ENCODE measurements at places on chromosomes 4 and X.

DNA sequence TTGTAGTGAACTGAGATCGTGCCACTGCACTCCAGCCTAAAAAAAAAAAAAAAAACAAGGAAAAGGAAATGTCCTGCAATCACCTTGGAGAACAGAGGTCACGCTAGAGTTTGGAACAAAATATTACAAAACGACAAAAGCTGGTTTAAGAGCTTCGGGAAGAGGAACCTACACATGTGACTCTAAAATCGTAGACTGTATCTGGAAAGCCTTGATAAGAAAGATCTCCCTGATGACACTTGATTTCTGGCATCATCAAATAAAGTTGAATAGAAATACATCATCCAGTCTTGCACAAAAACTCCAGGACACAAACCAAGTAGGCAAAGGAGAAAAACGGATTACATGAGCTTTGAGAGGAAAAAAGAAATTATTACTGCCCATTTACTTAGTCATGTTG, 31.1 kb upstream of the DOCK11 start:
- DNase-seq = no peak

- no peak for DNase-seq
Observed at GRCh38 chr4:15501941-15502340, 32.3 kb downstream of the CC2D2A start.

DNA sequence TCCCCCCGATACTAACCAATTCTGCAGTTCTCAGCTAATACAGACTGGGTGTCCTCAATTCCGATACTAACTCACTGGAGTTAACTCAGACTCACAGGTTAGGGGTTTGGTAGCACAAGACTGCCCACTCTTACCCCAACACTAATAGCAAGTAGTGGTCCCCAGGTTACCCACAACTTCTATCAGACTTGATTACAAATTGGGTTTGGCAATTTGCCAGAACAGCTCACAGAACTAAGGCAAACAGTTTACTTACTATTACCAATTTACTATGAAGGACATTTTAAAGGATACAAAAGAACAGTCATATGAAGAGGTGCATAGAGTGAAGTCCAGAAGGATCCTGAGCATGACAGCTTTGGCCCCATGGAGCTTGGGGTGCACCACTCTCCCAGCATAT, 201.8 kb upstream of the VCX start:
- no peak for DNase-seq

DNA sequence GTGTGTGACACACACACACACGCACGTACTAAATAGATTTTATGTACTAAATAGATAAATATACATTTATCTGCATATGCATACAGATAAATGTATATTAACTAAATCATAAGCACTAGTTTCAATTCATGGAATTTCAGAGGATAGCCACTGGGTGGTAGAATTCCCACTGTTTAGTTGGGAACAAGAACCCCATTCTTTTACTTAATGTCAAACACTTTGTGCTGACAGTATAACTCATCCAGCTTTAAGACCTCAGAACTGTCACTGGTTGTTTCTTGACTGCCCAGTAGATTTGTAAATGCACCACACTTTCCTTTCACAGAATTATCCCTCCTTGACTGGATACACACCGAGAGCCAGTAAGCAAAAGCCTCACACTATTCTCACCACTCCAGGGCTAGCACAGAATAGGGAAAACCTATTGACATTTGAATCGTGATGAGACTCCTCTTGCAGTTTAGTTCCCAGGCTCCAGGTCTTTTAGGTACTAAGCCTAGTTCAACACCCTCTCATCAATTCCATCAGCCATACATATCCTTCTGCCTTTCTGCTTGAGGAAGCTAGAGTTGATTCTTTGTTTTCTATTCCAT, 32.4 kb downstream of the PPARGC1A start:
- DNase-seq = no peak

DNA sequence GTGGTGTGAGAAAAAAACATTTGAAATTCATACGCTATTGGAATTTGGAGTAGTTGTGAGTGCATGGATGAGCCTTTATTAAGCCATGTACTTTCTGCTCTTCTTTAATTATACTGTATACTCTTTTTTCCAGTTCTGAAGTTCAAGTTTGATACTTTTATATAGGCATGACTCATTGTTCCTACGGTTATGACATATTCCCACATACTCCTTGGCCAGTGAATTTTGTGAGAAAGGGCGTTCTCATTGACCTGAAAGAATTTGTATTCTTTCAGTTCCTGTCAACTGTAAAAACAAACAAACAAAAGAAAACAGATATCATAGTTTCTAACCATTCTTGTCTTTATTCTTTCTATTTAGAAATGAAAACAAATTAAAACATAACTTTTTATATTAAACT, 407.3 kb downstream of the MAPK10 start:
- DNase-seq = no peak

DNA sequence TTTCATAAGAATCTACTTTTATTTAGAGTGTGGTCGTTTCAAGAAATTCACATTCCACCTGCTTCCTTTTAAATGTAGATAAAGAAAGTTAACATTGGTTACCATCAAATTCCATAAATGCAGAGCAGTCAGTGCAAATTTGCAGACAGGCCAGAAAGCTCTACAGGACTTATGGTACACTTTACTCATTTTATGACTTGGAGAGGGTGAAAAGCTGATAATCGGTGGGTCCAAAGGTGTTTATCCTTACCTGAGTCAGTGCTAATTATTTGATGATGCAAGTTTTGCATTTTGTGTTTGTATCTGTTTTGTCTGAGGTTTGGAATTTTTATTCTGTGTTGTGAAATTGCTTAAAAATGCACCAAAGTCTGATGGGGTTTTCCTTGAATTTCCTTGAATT, 193.3 kb downstream of the PALLD start:
- DNase-seq = no peak

GRCh38 chr4:5708449-5709206, at the start of gene EVC2:
EVC2 (minus strand) TSS chr4:5708559; CDS start chr4:5708513, 46 bp downstream.
- peak; percentile 43 for DNase-seq

DNA sequence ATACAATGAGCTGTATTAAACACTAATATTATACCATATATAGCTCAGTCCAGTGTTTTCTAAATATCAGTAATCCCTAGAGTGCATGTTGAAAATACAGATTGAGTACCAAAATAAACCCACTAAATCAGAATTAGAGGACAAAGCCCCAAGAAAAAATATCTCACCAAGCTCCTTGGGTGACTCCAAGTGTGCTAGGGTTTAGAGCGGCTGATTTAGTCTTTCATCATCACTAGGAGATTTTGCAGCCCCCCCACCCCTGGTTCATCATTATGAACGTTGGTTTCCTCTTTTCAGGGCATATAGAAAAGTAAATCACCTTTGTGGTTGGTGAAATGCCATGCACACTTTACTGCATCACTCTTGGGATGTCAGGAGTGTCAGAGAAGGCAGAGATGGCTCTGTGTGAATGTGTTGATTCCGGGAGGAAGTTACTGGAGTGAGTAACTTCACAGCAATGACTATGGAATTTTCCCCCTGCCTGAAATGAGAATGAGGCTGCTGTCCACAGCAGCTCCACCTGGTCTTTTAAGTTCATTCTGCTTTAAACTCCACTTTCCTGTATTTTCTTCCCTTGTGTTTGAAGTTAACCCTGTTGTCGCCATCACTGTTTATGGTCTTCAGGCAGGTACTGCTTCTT, 25.2 kb upstream of the ANAPC4 start:
- no peak for DNase-seq

- DNase-seq = no peak
Observed at GRCh38 chr4:47432749-47433148, 30.8 kb downstream of the COMMD8 start.

- DNase-seq = peak; percentile 33
Observed at GRCh38 chr4:48484494-48485168, 1.5 kb downstream of the SLC10A4 start.

- no peak for DNase-seq
Observed at GRCh38 chrX:47078129-47079043, at the start of gene RGN. RGN (plus strand) TSS chrX:47078443; CDS start chrX:47081145, 2,702 bp downstream.

DNA sequence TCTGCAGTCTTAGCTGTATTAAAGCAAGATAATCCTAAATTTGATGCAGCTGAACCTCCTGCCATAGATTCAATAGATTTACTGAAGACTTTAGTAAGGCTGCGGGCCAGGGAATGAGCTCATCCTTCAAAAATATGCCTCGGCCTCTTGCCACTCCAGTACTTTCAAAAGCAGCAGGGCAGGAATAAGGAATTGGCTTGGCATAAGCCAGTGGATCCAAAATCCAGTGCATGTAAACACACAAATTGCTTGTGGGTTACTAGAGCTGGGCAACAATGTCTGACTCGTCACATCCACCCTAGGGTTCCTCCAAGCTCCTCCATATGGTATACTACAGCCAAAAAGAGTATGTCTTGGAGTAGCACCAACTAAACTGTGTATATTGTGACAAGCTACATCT, 165.0 kb downstream of the AMELX start:
- DNase-seq = no peak

GRCh38 chrX:78658845-78659744, at the start of gene RTL3:
RTL3 (minus strand) TSS chrX:78659328; CDS start chrX:78658420, 908 bp downstream.
- no peak for DNase-seq

- no peak for DNase-seq
Observed at GRCh38 chr4:76188149-76188548, 25.5 kb downstream of the SCARB2 start.

- no peak for DNase-seq
Observed at GRCh38 chr4:15665753-15666365, 10.7 kb upstream of the FBXL5 start.

DNA sequence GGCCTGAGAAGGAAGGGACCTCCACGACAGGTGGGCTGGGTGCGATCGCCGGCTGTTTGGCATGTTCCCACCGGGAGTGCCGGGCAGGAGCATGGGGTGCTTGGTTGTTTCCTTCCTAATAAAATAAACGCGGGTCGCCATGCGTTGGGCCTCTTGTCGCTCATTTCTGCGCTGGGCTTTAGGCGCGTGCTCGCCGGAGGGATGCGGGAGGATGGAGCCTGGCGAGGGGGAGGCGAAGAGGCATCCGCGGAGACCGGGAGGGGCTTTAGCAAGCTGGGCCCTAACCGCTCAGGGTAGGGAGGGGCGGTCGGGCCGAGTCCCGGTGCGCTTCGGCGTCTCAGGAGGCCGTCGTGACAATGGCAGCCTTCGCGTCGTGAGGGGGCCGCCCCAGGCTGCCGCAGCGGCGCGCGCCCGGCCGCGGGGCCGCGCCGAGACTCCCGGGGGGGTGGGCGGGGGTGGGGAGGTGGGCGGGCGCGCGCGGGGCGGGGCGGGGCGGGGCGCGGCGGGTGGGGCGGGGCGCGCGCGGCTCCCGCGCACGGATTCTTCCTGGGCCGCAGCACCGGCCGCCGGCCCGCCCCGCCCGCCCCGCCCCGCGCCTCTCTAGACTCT, 476 bp upstream of the GDI1 start:
- DNase-seq = peak; percentile 71

- DNase-seq = no peak
Observed at GRCh38 chr4:82947498-82947897, 47.0 kb downstream of the THAP9 start.

- DNase-seq = no peak
Observed at GRCh38 chrX:101708163-101708562, 48.5 kb upstream of the ARMCX2 start.

- DNase-seq = no peak
Observed at GRCh38 chrX:71420686-71421085, 54.5 kb downstream of the TAF1 start.

- no peak for DNase-seq
Observed at GRCh38 chr4:93747220-93747619, 81.3 kb upstream of the ATOH1 start.

DNA sequence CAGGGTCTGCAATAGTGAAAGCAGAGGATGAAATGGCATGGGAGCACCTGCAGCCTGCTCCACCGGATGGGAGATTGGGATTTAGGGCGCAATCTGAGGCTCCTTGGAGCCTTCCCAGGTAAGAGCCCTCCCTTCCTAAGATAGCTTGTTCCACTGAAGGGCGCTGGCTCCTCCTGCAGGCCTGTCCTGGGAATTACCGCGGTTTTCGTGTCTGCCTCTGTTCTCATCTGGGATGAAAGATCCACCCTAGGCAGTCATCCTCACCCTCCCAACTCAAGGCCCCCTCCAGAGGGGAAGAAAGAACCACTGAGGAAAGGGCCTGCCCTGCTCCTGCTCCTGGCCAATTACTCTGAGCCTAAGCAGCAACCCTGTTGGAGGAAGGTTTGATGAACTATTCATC, 547.5 kb downstream of the SMARCA1 start:
- DNase-seq = peak; percentile 31

- DNase-seq = no peak
Observed at GRCh38 chr4:6603128-6603527, 28.1 kb downstream of the MAN2B2 start.

- no peak for DNase-seq
Observed at GRCh38 chr4:149203256-149204001, 612.2 kb downstream of the IQCM start.

GRCh38 chr4:8544741-8545438, 35.3 kb upstream of the GPR78 start:
- no peak for DNase-seq

- DNase-seq = no peak
Observed at GRCh38 chr4:81679315-81679714, 207.6 kb upstream of the RASGEF1B start.

GRCh38 chr4:6408263-6408662, 64.2 kb downstream of the PPP2R2C start:
- no peak for DNase-seq

DNA sequence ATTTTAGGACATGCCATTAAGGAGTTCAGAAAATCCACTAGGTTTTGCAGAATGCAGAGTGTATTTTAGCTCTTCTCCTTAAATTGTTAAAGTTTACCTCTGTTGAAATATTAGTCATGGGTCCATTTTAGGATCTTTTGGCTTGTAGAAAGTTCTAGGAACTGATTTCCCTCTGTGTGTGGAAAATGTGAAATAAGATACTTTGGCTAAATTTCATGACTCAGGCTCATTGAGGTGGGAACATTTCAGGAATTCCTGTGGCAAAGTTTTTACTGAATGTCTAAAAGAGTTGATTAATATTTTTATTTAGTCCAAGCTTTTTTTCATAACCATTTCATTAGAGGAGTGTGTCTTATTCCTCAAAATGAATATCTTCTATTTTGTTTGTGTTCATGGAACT, 7.0 kb downstream of the FHIP1A start:
- no peak for DNase-seq

- DNase-seq = no peak
Observed at GRCh38 chrX:154720067-154720466, 30.8 kb downstream of the GAB3 start.

DNA sequence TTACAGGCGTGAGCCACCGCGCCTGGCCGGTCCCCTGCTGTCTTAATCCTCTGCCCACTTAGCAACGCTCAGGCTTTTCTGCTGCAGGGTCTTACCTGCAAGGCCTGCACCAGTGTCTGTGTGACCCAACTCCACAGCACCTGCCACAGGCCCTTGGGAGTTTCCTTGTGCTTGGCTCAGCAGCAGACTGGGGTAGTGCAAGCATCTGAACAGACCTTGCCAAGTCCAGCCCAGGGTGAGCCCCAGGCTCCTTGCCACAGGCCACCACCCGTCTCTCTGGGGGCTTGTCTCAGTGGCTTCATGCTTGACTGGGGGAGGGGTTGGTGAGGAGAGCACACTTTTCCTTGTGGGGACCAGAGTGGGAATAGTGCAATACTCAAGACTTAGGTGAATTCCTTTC, 87.0 kb downstream of the FAM193A start:
- peak; percentile 24 for DNase-seq

- peak; percentile 80 for DNase-seq
Observed at GRCh38 chr4:153466081-153466948, at the start of gene TMEM131L. TMEM131L (plus strand) TSS chr4:153466360; CDS start chr4:153466398, 38 bp downstream.
